ENCODE measurements at places on chromosomes 12 and 14.

DNA sequence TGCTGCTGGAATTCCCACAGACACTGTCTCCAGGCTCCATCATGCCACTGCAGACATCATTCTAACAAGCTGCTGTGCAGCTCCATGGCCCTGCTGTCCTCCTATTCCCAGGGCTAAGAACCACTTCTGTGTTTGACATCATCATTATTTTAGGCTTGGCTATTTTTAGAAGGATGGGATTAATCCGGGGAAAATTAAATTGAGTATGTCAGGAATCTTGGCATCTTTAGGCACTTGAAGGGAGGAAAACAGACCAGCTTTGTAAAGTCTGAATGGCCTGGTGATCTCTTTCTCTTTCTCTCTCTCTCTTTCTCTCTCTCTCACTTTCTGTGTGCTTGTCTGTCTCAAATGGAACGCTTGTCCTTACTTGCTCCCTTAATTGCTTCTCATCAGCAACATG lies 568.3 kb upstream of the FLRT2 start:
- no peak for ATAC-seq

- ATAC-seq, result peak; percentile 91
Measured at GRCh38 chr12:95623554-95624170, 72.4 kb upstream of the USP44 start.

DNA sequence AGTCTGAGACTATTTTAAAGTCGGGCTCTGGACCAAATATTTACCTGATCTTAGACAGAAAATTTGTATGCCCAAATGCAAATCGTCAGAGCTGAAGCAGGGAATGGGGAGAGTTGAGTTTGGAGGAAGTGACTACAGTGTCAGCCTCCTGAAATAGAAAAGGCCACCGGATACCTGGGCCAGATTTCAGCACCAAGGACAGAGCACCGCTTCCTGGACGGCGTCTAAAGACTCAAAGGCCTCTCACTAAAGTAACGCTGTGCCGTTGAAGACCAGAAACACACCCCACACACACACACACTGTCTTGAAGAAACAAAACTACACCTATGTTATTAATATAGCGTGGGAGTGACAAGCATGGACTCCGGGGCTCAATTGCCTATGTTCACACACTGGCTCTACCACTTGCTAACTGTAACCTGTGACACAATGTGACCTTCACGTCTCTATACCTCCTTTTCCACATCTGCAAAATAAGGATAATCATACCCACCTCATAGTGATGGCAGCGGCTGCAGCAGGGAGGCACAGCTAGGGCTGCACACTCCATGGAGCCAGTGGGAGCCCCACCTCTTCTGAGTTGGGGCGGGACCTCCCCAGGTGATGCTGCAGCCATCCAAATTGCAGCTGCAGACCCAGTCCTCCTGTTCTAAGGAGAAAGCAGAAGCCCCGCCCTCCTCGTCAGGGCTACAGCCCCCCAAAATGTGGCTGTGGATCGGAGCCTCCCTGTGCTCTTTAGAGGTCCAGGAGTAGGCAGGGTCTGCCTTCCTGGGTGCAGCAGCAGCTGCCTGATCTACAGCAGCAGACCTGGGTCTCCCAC lies 35.6 kb downstream of the KRT76 start:
- no peak for ATAC-seq

DNA sequence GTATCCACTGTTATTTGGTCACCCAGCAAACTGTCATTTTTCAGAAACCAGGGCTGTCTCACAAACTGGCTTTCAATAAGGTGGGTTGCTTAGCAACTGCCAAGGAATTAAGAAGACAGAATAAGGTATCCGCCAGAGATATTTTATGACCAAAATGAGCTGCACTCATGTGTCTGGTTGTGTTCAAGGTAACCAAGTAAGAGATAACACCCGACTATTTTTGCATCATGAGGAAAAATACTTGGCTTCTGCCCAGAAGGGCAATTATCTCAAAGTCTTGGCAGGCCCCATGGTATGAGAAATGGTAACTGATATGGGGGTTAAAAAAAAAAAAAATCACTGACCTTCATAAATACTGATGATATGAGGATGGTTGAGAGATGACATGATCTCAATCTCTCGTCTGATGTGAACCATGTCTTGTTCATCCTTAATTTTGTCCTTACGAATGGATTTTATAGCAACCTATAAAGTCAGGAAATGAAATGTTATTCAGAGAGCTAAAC lies 32.6 kb downstream of the NUAK1 start:
- ATAC-seq, result no peak

- ATAC-seq, result no peak
Measured at GRCh38 chr14:21100931-21101330, at the start of gene TMEM253. Gene TMEM253, plus strand, starts transcription at chr14:21101066. Its CDS starts 278 bp downstream, at chr14:21101344.

DNA sequence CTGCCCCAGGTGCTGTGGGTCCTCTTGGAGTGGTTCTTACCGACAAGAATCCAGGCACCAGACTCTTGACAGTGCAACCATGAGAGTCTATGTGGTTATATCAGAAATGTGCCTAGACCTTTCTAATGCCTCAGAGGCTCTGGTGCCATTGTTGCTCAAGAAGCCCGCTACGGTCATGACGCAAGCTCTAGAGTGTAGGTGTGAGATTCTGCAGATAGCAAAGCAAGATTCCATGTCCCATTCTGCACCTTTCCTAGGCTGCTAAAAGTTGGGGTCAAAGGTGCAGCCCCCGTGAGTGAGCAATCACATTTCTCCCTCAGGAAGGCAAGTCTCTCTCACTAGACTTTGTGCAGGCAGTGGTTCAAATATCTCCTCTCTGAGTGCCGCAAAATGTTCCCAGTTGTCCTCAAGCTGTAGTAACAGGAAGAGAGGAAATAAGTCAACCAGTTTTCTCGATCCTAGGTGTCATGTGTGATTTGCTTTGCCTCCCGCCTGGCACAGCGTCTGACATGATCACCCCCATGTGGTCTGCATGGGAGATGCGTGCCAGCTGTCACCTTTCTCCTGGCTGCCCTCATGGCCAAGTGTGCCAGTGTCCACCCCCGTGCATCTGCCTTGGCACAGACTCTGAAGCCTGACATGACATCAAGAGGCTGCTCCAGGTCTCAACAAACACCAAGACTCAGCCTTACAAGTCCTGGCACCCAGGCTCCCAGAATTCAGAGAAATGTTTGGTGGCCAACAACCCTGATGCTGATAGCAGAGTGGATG lies 122.5 kb upstream of the COCH start:
- ATAC-seq, result no peak

GRCh38 chr12:12546314-12546772 lies 16.3 kb downstream of the DUSP16 start:
- no peak for ATAC-seq

DNA sequence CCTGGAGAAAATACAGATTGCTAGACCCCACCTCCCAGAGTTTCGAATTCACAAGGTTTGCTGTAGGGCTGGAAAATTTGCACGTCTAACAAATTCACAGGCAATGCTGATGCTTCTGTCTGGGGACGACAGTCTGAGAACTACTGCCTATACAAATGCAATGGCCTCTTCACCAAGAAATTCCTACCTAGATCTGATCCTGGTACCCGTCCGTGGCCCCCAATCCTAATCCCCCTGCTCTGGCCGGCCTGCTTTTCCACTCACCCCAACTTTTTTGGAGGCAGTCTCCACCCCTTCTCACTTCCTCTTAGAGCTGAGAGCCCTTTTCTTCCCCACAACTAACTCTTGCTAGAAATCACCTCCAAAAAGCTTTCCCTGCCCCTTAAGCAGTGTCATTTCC lies 3.1 kb upstream of the SSH1 start:
- no peak for ATAC-seq
